A673 (cell line): ENCODE measurements at places on chromosomes 13 and 19.

DNA sequence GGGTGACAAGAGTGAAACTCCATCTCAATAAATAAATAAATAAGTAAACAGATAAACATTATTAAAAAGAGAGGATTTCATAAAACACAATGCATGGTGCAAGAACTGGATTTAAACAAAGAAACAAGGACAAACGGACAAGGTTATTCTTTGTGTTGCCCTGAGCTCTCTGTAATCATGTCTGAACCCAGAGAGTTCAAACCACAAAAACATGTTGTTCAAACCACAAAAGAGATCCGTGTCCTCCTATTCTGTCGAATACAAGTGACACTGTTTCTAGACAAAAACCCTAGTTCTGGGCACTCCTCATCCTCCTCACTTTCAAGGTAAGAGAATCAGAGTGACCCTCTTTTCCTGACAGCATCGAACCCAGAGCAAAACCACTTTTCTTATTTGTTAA is 4.6 kb upstream of the TPRX2 start:
- DNase-seq, result no peak

- DNase-seq, result no peak
These were observed 17.8 kb upstream of the CCNA1 start for GRCh38 chr13:36414461-36414860.

DNA sequence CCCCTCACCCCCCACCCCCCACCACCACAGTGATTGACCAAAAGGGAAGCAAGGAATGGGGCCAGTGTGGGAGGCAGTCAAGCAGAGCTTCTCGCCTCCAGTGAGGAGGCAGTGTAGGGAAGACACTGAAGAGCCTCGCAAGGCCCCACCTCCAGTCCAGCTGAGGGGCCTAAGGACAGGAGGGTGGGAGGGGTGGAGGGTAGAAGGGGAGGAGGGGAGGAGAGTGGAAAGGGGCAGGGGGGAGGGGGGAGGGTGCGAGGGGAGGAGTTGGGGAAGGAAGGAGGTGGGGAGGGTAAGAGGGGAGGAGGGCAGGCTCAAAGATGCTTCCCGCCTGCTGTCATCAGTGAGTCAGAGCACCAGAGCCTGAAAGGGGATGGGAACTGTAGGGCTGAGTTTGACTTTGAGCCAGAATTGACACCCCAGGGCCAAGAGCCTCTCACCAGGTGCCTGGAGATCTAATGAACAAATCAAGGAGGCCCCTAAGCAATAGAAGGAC is 786.2 kb downstream of the UQCRFS1 start:
- no peak for DNase-seq

- DNase-seq, result peak; percentile 15
These were observed 51.0 kb upstream of the PDX1 start for GRCh38 chr13:27868641-27869435.

DNA sequence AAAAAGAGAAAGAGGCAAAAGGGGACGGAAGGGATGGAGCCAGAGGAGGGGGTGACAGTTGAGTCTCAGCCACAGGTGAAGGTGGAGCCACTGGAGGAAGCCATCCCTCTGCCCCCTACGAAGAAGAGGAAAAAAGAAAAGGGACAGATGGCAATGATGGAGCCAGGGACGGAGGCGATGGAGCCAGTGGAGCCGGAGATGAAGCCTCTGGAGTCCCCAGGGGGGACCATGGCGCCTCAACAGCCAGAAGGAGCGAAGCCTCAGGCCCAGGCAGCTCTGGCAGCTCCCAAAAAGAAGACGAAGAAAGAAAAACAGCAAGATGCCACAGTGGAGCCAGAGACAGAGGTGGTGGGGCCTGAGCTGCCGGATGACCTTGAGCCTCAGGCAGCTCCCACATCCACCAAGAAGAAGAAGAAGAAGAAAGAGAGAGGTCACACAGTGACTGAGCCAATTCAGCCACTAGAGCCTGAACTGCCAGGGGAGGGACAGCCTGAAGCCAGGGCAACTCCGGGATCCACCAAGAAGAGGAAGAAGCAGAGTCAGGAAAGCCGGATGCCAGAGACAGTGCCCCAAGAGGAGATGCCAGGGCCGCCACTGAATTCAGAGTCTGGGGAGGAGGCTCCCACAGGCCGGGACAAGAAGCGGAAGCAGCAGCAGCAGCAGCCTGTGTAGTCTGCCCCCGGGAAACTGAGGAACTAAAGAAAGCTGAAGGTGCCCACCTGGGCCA is 2.5 kb downstream of the POLR1G start:
- no peak for DNase-seq

DNA sequence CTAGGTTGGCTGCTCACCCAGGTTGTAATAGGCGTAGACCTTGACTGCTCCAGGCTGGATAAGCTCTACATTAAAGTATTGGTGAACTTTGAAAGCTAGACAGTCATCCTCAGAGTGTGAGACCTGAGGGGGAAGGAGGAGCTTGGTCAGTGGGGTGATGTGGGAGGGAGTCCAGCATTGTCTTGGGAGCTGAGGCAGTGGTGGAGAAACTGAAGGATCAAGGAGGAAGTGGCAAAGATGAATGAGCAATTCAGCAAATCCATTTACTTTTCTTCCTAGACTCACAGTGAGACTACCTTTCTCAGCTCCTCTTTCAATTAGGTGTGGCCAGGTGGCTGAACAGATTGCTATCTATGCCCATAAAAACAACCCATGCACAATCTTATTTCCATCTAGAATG is 10.2 kb upstream of the TNFSF14 start:
- no peak for DNase-seq
